ENCODE measurements at places on chromosomes 6 and 20. TPM values are rescaled to one million over a fixed set of nuclear protein-coding genes. Genes with fewer than 3 reads are reported as not detected.

PPIL6 gene
- total RNA-seq: 0.62 TPM

UCKL1 gene
- total RNA-seq: 47.4 TPM

NPEPL1 gene
- 49.7 TPM for total RNA-seq

DNA sequence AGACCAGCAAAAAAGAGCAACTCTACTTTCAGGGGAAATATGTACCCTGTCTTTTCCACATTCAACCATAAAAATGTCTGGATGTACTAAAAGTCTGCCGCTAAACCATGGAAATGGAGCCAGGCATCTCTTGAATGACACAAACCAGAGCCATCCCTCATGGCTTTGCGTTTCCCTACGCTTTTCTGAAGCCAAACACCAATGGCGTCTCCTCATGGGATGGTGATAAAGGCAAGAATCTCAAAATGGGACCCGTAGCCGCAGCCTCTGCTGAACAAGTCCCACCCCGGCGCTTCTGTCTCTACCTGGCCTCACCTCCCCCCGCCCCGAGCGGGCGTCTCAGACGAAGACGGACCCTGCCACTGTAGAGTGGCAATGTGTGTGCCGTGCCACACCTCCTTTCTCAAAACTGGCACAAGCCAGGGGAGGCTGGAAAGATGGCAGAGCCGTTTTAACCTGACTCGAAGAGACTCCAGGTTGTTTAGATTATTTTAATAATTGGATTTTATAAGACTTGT, 80.3 kb upstream of the AFDN start:
- no peak for DNase-seq

DNA sequence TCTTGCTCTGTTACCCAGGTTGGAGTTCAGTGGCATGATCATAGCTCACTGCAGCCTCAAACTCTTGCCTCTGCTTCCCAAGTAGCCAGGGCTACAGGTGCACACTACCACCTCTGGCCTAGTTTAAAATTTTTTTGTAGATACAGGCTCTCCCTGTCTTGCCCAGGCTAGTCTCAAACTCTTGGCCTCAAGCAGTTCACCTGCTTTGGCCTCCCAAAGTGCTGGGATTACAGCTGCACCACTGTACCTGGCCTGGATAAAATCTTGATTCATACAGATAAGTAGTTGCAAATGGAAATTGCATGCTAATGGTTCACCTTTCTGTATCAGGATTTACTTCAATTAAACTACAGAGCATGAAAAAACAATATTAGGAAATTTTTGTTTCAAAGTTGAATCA, 4.2 kb downstream of the CD2AP start:
- DNase-seq: no peak

COL11A2 gene
- 0.63 TPM for total RNA-seq

GRCh38 chr6:143549221-143549948, 37.9 kb upstream of the FUCA2 start:
- DNase-seq: no peak

DNA sequence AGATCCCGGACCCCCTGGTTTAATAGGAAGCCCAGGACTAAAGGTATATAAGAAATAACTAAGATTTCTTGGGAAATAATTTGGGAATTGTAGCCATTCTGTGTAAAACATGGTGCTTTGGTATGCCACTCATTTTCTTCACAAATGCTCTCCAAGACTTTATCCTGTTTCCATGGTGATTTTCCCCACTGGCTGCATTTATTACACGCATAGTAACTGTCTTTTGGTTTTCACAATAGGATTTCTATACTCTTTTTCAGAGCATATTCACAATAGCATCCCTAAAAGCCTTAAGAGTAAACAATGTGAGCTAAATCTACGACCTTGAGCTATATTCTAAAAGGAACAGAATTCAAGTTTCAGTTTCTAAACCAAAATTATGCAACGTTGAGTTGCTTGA, 160.8 kb downstream of the COL9A1 start:
- DNase-seq: no peak

- DNase-seq: no peak
These were observed 398.3 kb downstream of the LAMA2 start for GRCh38 chr6:129281168-129281796.

DNA sequence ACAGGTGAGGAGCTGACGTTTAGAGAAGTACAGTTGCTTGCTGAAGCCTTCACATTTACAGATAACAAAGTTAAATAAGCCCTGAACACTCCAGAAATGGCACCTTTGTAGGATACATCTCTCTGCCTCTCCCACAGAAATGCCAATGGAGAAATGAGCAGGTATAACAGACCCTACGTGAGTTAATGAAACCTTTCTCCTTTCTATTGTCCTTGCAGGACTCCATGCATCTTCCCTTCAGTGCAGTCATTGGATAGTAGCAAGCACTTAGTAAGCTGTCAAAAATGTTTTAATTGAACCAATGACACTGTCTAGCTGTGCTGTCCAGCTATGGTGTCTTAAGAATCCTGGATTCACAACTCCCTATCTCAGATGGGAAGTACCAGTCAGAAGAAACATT, 8.1 kb upstream of the RRBP1 start:
- no peak for DNase-seq

MRAP2 gene
- 0.07 TPM for total RNA-seq

- no peak for DNase-seq
These were observed 146.4 kb downstream of the AKAP7 start for GRCh38 chr6:131281471-131282270.

DNA sequence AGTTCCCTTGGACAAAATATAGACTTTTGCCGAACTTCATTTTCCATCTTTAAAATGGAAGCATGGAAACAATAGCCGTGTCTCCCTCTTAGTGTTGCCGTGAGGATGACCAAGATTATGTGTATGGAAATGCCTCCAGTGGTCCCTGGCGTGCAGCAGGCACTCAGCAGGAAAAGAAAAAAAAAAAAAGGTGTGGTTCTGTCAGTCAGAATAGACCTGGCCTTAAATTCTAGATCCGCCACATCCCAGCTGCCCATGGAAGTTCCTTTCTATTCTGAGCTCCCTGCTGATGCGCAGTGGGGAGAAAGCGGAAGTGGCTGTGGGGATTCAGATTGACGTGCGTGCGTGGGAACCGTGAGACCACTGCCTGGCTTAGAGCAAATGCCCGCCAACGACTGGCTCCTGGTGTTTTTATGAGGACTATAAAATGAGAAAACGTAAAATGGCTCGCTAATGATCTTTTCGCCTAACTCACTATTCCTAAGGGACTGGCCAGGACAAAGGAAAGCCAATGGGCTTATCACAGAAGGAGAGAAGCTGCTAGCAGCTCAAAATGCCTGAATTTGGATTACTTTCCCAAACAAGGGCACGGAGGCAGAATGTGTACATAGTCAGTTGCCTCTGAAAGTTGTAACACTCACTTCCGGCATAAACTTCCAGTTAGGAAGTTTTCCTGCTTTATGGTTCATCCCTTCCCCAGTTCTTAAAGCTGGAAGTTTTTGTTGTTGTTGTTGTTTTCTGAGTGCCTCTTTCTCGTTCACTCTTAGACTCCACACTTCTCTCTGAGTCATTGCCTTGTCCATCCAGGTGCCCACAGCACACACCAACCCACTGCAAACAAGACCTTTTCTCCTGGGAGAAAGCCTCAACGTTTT, 11.4 kb upstream of the PDE10A start:
- DNase-seq: no peak

CTAGE9 gene
- total RNA-seq: not detected

LAMA2 gene
- total RNA-seq: 0.22 TPM

- DNase-seq: no peak
These were observed 62.0 kb upstream of the BMP5 start for GRCh38 chr6:55937261-55937947.

GRCh38 chr6:3775386-3775785, 23.9 kb upstream of the PXDC1 start:
- no peak for DNase-seq

TDP2 gene
- 24.2 TPM for total RNA-seq

GRCh38 chr20:16314748-16315159, 258.5 kb downstream of the KIF16B start:
- DNase-seq: no peak

CDK19 gene
- 4.2 TPM for total RNA-seq

GRCh38 chr6:108051481-108051880, 23.1 kb downstream of the OSTM1 start:
- DNase-seq: no peak

- DNase-seq: peak; percentile 20
These were observed 292.1 kb downstream of the SOX4 start for GRCh38 chr6:21885532-21886114.

BTN1A1 gene
- not detected for total RNA-seq

- no peak for DNase-seq
These were observed 182.7 kb downstream of the TBX18 start for GRCh38 chr6:84581494-84582259.

- DNase-seq: no peak
These were observed 56.5 kb upstream of the HFE start for GRCh38 chr6:26030716-26031115.

DNA sequence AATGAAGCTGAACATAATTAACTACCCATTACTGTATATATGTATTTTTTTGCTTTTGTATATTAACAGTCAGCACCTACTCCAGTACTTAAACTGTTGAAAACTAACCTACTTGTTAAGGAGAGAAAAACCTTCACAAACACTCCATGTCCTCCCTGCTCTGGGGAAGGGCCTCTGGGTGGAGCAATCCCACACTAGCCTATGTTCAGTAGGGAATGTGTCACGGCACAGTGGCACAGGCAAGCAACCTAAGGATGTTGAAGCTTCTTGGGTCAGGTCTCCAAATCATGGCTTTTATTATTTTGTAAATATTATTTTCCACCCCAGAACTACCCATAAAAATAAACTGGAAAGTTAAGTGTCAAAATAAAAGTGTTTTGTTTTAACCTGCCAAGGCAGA, 5.3 kb downstream of the MAN1A1 start:
- no peak for DNase-seq

HLA-DMB gene
- total RNA-seq: not detected
